ENCODE measurements at places on chromosomes 5 and 9.

DNA sequence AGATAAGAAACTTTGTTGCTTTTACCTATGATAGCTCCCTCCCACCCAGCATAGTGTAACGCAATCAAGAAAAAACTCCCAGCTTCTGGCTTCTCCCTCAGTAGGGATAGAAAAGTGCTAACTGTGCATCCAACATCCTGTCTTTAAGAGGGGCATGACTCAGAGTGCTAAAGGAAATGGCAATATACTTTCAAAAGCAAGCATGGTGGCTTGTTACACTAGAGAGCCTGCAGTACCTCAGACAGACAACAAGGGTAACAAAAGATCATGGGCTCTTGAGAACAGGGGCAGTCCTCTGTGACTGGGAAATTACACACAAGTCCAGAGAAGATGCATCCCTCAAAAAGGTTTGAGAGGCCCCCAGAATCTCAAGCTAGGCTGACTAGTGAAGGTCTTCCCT lies 37.8 kb downstream of the PRELID2 start:
- no peak for DNase-seq

GRCh38 chr9:131056781-131057506 lies 39.4 kb upstream of the AIF1L start:
- no peak for DNase-seq

- DNase-seq: no peak
These were observed 73.0 kb upstream of the MPDZ start for GRCh38 chr9:13352451-13352979.

GRCh38 chr9:72950875-72951442 lies 1.9 kb downstream of the ALDH1A1 start:
- no peak for DNase-seq

GRCh38 chr9:131743501-131743900 lies 3.6 kb upstream of the RAPGEF1 start:
- no peak for DNase-seq

DNA sequence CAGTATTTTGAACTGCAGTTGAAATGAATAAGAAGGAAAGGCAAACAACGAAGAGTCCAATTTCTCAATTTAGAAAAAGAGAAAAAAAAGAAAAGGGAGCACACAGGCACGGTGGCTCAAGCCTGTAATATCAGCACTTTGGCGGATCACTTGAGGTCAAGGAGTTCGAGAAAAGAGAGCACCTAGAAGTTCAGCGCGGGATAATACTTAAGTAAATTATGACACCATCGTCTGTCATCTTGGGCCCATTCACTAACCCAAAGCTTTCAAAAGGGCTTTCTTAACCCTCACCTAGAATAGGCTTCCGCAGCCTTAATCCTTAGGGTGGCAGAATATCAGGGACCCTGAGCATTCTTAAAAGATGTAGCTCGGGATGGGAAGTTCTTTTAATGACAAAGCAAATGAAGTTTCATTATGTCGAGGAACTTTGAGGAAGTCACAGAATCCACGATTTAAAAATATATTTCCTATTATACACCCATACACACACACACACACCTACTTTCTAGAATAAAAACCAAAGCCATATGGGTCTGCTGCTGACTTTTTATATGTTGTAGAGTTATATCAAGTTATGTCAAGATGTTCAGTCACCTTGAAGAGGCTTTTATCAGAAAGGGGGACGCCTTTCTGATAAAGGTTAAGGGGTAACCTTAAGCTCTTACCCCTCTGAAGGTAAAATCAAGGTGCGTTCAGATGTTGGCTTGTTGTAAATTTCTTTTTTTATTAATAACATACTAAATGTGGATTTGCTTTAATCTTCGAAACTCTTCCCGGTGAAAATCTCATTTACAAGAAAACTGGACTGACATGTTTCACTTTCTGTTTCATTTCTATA lies 602 bp upstream of the CD274 start:
- no peak for DNase-seq

DNA sequence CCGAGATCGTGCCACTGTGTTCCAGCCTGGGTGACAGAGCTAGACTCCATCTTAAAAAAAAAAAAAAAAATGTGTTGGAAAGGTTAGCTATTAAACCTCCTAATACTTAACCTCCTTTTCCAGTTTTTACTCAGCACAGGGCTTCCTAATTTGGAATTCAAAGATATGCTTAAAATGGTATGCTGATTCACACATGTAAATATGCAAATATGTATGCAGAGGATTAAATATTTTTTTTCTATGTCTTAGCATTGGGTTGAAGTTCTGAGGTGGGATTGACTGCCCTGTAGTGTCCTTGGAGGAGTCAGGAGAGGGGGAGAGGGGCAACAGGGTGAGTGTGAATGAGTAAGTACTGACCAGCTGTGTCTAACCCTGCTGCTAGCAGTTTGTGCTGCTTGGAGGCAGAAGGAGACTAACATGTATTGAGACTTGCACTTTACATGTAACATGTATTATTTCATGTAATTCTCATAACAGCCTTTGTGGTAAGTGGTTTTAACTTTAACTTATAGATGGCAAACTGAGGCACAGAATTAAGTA lies 63.2 kb downstream of the SLC44A1 start:
- DNase-seq: no peak

DNA sequence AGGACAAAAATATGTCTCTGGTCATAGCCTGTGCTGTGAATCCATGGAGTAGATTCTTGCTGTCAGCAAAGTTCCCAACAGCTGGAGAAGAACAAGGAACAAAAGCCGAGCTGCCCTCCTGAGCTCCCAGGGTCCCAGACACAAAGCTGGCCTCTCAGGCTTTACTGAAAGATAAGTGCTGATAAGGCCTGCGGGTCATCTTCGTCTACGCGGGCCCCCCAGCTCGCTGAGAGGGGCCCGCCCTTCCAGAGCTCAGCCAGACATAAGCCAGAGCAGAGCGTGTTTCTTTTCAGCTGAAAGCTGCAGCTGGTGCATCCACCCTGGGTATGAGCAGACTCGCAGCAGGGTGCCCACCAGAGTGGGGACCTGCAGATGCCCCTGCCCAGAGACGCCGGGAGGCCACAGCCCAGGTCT lies 84.7 kb downstream of the HSD17B3 start:
- DNase-seq: no peak

- DNase-seq: no peak
These were observed 128.0 kb upstream of the ABCA1 start for GRCh38 chr9:105055917-105056316.

- DNase-seq: no peak
These were observed 46.7 kb upstream of the MACIR start for GRCh38 chr5:103211576-103212561.

- DNase-seq: no peak
These were observed 265.1 kb upstream of the MAP3K1 start for GRCh38 chr5:56550227-56550626.

- DNase-seq: no peak
These were observed 90.3 kb upstream of the ACO1 start for GRCh38 chr9:32294106-32294505.

- DNase-seq: peak; percentile 72
These were observed 25.2 kb upstream of the TNFAIP8 start for GRCh38 chr5:119330367-119331183.

GRCh38 chr5:2387634-2388325 lies 363.7 kb downstream of the IRX2 start:
- DNase-seq: no peak

DNA sequence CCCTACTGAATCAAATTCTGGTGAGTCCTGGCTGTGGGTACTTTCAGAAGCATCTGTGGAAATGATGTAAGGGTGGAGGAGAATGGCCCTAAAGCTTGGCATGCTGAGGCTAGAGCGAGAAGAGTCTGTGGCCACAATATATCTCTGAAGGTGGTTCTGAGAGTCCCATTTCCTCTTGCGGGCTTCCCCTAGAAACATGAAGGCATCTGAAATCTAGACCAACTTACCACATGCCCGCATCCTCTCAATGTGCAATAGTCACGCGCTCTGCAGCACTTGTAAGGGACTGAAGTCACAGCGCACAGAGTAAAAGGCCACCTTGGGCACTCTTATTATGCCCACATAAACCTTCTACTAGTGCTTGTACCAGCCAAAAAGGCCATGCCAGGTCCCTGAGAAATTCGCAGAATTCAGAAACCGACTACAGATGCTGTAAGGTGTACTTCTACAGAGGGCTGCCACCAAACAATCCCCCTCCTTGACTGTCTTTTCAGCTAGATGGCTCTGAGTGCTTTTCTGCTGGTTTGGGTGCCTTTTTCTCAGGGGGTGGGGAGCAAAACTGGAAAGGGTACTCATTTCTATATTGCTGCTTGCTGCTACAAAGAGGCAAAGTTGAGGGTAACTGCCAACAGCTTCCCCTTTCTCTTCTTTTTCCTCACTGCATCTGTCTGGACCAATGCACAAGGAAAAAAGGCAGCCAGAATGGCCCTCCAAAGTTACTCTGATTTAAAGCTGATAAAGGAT lies 107.3 kb downstream of the ZDHHC21 start:
- peak; percentile 1 for DNase-seq

DNA sequence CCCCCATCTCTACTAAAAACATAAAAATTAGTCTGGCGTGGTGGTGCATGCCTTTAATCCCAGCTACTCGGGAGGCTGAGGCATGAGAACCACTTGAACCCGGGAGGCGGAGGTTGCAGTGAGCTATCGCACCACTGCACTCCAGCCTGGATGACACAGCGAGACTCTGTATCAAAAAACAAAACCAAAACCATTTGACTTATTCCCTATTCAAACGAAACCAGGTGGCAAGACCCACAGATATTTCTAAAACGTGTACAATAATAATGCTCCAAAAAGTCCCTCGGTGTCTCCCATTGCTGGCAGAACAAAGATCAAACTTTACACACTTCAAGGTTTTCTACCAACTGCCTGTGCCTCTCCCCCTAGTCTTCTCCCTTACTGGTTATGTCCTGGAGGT lies 29.8 kb downstream of the HMGCR start:
- no peak for DNase-seq

DNA sequence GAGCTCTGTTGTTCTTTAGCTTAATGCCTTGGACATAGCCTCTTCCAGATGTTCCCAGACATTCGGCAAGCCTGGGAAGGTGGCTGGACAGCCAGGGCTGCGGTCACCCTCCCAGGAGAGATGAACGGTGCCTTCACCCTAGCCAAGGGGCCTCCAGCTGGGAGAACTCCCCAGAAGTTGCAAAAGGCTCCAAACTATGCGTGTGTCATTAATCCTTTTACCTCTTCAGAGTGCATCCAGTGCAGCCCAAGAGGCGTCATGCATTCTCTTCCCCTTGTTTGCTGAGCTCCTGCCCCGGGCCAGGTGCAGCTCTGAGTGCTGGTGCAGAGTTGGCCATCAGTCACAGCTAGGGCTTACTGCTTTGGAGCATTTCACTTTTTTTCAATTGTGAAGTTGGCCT lies 22.8 kb downstream of the HMCN2 start:
- DNase-seq: no peak

DNA sequence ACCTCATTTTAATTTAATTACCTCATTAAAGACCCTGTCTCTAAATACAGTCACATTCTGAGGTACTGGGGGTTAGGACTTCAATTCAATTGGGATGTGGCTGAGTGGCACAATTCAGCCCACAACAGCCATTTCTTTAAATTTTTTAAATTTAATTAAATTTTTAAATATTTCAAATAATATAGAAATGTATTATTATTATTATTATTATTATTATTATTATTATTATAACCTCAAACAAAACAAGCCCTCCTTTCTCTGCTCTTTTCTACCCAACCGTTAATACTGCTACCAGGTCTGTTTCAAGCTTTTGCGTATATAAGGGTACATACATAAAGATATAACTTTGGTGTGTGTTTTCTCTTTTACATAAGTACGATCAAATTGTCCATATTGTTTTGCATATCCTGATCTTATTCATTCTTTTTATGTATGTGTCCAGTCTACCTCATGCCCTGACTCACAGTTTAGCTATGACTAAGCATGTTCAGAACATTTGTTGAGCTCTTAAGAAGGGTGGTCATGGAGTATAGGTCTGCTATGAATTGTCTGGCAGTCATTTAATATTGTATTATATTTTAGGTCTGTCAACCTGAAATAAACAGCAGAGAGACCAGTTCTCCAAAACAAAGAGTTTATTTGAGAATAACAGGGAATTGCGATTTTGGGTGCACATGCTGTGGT lies 16.1 kb upstream of the RAB14 start:
- DNase-seq: no peak

- DNase-seq: no peak
These were observed 715 bp downstream of the LCN8 start for GRCh38 chr9:136757328-136757727.

DNA sequence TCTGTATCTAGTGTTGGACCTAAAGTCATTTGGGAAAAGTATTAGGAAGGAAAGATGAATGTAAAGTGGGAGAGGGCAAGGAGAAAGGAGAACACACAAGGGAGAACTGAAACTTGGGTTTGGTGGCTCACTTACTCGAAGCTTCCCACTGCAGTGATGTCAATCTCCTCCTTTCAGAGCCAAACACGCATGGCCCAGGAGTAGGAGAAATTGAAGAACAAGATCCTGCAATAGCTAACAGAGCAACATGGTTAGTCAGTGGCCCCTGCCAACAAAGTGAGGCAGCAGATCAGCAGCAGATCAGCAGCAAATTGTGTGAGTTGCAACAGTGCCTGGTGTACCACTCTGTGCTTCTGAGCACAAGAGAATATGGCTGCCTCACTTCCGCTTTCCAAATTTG lies 366.4 kb downstream of the PSAT1 start:
- no peak for DNase-seq

GRCh38 chr9:133335924-133336811 lies at the start of gene SURF6:
Gene SURF6, minus strand, starts transcription at chr9:133336188. Its CDS starts 56 bp downstream, at chr9:133336132.
- peak; percentile 94 for DNase-seq

- DNase-seq: no peak
These were observed 70.6 kb downstream of the LRSAM1 start for GRCh38 chr9:127521919-127522304.

DNA sequence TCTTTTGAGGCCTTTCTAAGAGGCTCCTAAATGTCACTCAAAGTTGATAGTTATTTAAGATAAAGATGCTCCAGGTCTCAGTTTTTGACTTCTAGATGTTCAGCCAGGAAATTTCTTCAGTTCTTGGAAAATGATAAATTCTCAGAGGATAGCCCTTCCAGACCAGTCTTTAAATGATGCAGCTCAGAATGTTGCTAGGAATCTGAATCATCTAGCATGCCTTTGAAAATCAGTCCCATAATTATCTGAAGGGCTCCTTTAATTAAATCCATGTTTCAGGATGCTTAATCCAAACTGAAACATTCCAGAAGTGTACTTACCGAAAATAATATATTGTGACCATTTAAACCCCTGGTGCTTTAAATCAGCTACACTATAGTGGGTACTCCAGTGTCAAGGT lies 107.5 kb upstream of the FBN2 start:
- DNase-seq: no peak

DNA sequence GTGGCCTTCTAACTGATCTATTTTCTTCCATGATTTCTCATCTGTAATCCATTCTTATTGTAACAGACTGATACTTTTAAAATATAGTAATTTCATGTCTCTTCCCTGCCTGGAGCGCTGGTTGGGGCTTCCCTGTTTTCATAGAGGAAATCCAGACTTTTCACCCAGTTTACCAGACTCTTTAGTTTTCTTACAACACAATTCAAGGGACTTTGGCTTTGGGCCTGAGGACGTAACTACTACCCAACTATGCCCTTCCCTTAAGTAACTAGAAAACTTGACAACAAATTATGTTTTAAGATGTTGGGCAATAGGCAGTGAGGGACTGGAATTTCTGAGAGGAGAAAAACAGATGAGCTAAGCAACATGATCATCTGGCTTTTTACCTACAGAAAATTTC lies 289.6 kb downstream of the FGF10 start:
- no peak for DNase-seq

GRCh38 chr5:180171568-180172094 lies 37.4 kb downstream of the RASGEF1C start:
- DNase-seq: no peak

All from stimulated activated naive CD4-positive, alpha-beta T cell treated with Interleukin-2 at 50 U/mL for 16 hours (primary cell).